ENCODE measurements at places on chromosomes 1 and 21.

- DNase-seq, result no peak
These were observed 148.6 kb downstream of the TIAM1 start for GRCh38 chr21:31195334-31196015.

DNA sequence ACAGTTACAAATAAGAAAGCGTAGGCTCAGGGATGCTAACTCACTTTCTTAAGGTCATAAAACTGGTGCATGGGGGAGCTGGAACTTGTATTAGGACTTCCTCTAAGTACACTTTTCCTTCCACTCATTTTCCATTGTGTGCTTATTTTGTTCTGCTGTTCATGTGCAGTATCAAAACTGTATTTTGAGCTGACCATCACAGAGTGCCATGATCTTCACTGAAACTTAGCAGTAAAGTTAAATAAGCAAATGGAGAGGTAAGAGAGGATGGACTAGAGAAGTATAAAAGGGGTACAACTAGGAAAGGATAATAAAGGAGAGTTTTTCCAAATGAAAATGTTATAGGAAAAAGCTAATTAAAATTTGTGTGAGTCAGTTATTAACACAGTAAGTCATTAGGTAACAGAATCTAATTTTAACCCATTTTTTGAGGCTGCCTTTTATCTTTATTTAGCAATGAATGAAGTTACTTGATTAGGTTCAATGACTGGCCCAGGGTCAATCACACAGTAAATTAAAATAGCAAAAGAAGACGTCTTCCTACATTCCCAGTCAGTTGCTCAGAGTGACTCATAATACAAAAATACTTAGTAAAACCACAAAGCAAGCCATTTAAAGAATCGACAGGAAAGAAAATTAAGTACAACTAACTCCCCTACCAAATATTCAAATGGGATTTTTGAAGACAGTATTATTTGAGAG is 165.8 kb upstream of the C1orf105 start:
- no peak for DNase-seq

GRCh38 chr1:67723620-67724019 is 38.6 kb downstream of the GADD45A start:
- DNase-seq, result no peak

DNA sequence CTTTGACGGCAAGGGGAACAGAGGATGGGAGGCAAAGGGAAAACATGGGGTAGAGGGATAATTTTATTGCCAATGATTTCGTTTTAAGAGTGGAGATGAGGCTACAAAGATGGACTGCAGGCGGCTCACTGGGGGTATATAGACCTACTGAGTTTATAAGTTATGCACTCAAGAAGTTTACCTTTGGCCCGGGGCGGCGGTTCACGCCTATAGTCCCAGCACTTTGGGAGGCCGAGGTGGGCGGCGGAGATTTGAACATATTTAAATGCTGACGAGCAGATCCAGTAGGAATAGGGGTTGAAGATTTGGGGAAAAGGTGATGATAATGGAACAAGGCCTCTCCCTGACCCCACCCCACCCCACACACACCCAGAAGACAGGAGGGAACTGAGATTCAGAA is 8.1 kb upstream of the SLAMF9 start:
- DNase-seq, result no peak

DNA sequence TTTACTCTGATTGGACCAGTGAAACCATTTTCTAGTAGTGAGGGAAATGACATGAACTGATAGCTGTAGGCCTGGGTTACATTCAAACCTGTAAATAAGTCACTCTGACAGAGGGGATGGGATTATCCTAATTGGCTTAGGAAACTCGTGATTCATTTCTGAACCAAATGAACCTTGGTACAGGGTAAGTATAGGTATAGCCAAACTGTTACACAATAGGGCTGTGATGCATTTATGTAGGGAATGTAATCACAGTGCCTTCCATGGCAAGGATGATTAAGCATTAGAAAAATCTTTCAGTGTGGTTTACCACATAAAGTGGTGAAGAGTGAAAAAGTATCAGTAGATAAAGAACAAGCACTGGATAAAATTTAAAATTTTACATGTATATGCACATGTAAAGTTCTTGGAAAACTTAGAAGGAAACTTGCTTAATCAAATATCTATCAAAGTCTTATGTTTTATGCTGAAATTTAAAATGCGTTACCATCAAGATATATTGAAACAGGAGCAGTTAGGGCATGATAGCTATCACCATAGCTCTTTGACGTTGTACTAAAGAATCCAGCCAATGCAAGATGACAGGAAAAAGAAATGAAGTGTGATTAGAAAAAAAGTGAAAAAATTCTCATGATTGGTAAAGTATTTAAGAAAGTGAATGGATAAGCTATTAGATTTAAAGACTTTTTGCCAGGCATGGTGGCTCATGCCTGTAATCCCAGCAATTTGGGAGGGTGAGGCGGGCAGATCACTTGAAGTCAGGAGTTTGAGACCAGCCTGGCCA is 63.0 kb downstream of the RABGAP1L start:
- no peak for DNase-seq

Measured in neural progenitor cell (in vitro differentiated cells).